Uterus (tissue), 4 donors: ENCODE measurements at places on chromosomes 11 and 22.

DNA sequence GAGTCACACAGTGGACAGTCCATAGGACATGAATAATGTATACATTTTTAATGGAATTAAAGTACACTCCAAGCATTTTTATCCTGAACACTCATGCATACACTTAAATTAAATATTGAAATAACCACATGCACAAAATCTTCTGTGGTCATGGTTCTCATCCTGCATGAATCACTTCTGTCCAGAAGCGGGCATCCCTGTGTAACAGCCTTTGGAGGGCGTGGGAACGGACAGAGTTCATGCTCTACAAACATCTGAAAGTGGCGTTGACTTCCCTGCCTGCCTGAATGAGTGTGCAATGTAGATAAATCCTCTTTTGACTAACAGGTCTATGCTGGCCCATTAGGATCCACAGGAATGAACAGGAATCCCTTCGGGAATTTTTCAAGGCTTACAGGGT is 780.2 kb downstream of the BRD1 start:
- H3K27me3 ChIP-seq, result no peaks in the 10 kb centered on the region
- no peak overlapping the region for H3K27ac ChIP-seq
- H3K36me3 ChIP-seq, result no peaks in the 10 kb centered on the region
- no peak for DNase-seq

- no peaks in the 10 kb centered on the region for H3K27me3 ChIP-seq
- H3K36me3 ChIP-seq, result no peaks in the 10 kb centered on the region
- H3K4me1 ChIP-seq, result no peaks in the 10 kb centered on the region
- H3K27ac ChIP-seq, result no peak overlapping the region
Observed at GRCh38 chr11:79957702-79958101, 516.9 kb upstream of the TENM4 start.

DNA sequence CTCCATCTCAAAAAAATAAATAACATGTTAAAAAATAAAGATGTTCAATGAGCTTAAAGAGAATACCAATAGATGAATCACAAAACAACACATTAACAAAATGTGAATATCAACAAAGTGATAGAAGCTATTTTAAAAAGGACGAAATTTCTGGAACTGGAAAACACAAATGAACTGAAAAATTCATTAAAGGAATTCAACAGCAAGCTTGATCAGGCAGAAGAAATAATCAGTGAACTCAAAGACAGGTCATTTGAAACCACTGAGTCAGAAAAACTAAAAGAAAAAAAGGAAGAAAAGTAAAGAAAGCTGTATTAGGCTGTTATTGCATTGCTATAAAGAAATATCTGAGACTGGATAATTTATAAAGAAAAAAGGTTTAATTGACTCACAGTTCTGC is 7.0 kb upstream of the MTMR2 start:
- no peak for DNase-seq
- no peaks in the 10 kb centered on the region for H3K36me3 ChIP-seq
- no peak overlapping the region for H3K27ac ChIP-seq
- no peaks in the 10 kb centered on the region for H3K4me1 ChIP-seq

DNA sequence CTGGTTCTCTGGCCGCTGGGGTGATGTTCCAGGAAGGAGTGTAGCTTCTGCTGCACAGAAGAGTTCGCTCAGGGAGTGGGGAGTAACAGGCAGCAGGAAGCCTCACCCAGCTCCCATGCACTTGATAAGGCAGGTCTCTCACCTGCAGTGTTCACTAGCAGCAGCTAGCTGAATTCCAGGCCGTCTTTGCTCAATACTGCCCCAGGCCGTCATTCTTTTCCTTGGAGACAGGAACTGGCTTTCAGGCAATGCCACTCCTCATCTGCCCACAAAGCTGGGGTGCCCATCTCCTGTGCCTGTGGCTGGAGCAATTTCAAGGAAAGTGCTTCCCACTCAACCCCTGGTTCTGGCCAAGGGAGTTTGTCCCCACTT is 66.1 kb downstream of the ARHGAP42 start:
- no peak overlapping the region for H3K27ac ChIP-seq
- H3K36me3 ChIP-seq, result no peaks in the 10 kb centered on the region
- no peak for DNase-seq
- no peaks in the 10 kb centered on the region for H3K27me3 ChIP-seq

DNA sequence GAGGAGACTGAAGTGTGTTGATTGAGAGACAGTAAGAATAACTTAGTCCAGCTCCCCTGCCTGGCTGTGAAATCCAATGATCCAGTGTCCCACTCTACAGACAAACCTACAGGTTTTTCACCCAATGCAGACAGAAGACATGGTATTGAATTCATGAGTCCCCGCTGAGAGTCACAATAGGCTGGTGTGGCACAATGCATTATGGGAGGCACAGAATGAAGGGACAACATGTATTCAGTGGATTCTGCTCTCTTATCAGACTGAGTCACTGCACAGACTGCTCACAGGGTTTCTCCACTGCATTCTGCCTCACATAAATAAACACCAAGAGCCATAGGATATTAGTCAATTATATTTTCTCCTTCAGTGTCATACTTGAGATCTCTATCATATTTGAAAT is 55.2 kb upstream of the TOP3B start:
- no peak overlapping the region for H3K27ac ChIP-seq
- no peak overlapping the region for H3K4me3 ChIP-seq
- no peaks in the 10 kb centered on the region for H3K27me3 ChIP-seq
- H3K36me3 ChIP-seq, result no peaks in the 10 kb centered on the region
- H3K4me1 ChIP-seq, result no peaks in the 10 kb centered on the region

DNA sequence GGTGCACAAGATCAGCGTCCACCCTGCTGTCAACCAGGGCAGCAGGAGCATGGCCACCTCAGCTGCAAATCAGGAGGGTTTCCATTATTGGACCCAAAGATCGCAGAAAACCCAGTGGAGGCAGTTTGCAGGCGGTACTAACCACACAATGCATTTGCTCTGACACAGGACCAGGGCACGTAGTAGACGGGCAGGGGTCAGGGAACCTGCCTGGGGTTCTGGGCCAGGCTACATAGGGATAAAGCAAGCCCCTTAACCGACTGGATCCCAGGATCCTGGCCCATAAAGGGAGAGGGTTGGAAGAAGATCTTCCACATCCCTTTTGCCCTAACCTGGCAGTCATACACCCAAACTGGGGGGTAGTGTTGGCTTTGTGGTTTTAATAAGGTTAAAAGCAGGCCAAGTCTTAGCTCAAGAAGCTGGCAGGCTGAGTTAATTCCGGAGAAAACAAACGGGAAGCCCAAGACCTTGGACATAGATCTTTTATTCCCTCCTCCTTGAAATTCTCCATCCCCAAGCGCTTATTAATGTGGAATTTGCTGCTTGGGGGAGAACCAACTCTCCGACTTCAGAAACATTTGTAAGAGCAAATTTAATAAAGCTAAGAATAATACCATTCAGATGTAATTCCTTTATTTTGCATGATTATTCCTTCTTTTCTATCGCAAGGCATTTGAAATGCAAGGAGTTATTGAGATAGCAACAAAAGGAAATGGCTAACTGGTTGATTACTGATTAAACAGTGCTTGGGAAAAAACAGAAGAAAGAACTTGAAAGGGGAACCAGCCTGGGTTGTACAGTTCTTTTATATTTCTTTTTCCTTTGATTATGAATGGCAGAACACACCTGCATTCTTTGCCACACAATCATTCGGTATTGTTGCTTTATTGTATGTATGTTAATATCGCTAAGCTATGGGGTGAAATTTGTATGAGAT is 6.3 kb upstream of the ARHGAP8 start:
- DNase-seq, result no peak
- H3K4me3 ChIP-seq, result no peak overlapping the region
- H3K27ac ChIP-seq, result no peak overlapping the region
- H3K27me3 ChIP-seq, result no peaks in the 10 kb centered on the region
- no peaks in the 10 kb centered on the region for H3K36me3 ChIP-seq

DNA sequence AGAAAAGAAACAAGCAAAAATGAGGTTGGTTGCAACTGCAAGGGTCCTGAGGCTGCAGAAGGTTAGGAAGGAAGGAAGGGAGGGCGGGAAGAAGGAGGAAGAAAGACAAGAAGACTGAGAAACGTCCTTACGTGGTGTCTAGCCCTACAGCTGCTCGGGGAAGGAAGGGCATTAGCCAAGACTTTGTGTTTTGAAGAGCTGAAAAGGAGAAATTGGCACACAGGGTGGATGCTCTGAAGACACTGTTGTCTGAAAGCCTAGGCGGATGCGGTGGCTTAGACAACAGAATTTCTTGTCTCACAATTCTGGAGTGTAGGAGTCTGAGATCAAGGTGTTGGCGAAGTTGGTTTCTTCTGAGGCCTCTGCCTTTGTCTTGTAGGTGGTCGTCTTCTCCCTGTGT is 60.7 kb downstream of the MCM5 start:
- no peak overlapping the region for H3K4me3 ChIP-seq
- H3K27ac ChIP-seq, result no peak overlapping the region
- no peaks in the 10 kb centered on the region for H3K36me3 ChIP-seq
- H3K27me3 ChIP-seq, result no peaks in the 10 kb centered on the region

DNA sequence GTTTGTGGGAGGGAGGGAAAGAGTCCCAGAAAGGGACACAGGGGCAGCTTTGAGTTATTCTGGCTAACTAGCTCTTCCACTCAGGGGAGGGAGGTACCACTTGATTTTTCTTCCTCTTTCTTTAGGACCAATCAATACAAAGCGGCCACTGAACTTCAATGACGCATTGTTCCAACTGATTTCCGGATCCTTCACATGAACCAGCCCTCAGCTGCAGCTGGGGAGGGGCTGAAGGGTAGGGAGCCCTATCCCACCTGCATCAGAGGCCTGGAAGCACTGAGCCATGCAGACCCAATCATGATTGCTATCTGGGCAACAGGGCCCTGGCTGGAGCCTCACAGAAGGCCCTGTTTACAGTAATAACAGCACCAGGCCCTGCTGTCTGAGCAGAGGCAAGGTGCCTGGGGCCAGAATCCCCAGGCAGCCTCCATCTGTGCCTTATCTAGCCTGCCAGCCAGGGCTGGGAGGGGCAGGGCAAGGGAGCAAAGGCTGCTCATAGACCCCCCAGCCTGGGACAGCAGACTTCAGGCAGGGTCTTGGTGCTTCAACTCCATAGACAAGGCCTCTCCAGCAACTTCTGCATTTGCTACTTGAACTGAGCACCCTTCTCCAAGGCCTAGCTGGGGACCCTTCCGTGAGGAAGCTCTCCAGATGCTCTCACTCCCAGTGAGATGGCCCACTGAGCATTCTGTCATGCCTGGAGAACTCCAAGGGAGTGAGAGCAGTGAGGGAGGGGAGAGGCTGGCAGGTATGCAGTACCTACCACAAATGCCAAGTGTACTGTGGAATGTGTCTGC is 22.5 kb downstream of the CLPB start:
- H3K27ac ChIP-seq, result no peak overlapping the region
- DNase-seq, result no peak
- H3K36me3 ChIP-seq, result no peaks in the 10 kb centered on the region
- H3K27me3 ChIP-seq, result no peaks in the 10 kb centered on the region
- no peak overlapping the region for H3K4me3 ChIP-seq

DNA sequence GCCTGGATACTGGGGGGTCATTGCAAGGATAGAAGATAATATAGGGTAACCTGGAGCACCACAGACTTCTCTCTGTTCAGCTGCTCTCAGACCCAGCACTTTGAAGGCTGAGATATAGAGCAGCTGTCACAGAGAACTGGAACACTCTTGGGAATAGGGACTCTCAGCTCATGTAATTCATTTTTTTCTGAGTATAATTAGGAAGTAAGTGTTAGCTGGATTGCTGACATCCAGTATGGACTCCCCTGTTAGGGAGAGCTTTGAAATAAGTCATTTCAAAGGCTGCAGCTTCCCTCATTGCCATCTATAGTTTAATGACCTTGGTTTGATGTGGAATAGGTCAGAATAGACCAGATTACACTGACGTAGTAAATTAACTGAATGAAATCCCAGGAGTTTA is 120.8 kb upstream of the POU2AF2 start:
- no peak overlapping the region for H3K4me3 ChIP-seq
- DNase-seq, result no peak
- no peaks in the 10 kb centered on the region for H3K27me3 ChIP-seq
- H3K27ac ChIP-seq, result no peak overlapping the region
- no peaks in the 10 kb centered on the region for H3K36me3 ChIP-seq

GRCh38 chr22:48779211-48779643 is 1048.4 kb downstream of the BRD1 start:
- no peaks in the 10 kb centered on the region for H3K27me3 ChIP-seq
- H3K4me3 ChIP-seq, result no peak overlapping the region
- no peak for DNase-seq
- H3K27ac ChIP-seq, result no peak overlapping the region
- H3K36me3 ChIP-seq, result no peaks in the 10 kb centered on the region

DNA sequence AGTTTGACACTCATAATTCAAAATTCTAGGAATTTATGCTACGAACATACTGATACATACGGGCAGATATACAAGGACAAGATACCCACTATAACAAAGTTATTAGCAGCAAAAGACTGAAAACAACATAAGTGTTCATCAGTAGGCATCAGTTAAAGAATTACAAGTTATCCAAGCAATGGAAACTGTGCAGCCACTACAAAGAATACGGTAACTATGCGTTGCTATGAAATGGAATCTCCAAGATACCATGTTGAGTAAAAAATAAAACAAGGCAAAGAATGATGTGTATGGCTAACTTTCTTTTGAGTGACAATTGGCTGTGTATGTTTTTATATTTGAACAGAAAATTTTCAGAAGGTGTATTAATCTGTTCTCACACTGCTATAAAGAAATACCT is 151.7 kb downstream of the ADAMTS15 start:
- H3K27ac ChIP-seq, result peak overlapping the region; percentile 41
- no peak overlapping the region for H3K4me3 ChIP-seq
- H3K4me1 ChIP-seq, result peaks cover 19% of the 10 kb centered on the region
- no peak for DNase-seq
- no peaks in the 10 kb centered on the region for H3K27me3 ChIP-seq

DNA sequence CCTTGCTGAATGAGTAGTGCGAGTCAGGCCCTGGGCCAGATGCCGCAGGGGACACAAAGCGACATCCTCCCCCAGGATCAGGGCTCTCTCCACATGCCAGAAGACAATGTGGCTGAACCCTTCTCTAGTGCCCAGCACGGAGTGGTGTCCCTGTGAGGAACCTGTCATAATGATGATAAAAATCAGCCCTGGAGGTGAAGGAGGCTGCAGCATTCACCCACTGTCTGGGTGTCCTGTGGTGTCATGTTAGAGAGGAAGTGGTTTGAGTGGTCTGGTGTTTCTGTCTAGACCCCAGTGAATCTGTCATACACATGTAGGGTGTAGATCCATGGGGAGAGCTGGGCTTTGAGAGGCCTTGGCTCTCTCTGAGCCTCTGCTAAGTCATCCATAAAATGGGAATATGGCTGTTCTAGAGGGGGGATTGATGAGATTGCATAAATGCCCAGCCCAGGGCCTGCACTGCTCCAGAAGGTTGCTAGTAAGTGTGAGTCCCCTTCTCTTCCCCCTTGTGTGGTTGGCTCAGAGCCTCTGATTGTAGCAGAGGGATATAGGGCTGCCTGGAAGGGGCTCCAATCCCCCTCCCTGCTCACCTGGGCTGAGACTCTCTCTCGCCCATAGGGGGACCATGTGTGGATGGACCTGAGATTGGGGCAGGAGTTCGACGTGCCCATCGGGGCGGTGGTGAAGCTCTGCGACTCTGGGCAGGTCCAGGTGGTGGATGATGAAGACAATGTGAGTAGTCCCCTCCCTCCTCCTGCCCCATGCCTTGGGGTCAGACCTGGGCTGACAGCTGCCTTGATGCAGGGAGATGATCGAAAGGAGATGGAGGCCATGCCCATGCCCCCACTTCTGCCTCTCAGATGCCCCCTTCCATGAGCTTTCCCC is 14.3 kb downstream of the MYO7A start:
- H3K27me3 ChIP-seq, result no peaks in the 10 kb centered on the region
- H3K36me3 ChIP-seq, result no peaks in the 10 kb centered on the region
- DNase-seq, result no peak
- no peak overlapping the region for H3K4me3 ChIP-seq

GRCh38 chr22:37803195-37803638 is 4.5 kb upstream of the GCAT start:
- DNase-seq, result no peak
- H3K4me1 ChIP-seq, result peaks cover under 1% of the 10 kb centered on the region
- H3K27me3 ChIP-seq, result no peaks in the 10 kb centered on the region
- H3K36me3 ChIP-seq, result no peaks in the 10 kb centered on the region
